ENCODE measurements at places on chromosomes 4 and X.

DNA sequence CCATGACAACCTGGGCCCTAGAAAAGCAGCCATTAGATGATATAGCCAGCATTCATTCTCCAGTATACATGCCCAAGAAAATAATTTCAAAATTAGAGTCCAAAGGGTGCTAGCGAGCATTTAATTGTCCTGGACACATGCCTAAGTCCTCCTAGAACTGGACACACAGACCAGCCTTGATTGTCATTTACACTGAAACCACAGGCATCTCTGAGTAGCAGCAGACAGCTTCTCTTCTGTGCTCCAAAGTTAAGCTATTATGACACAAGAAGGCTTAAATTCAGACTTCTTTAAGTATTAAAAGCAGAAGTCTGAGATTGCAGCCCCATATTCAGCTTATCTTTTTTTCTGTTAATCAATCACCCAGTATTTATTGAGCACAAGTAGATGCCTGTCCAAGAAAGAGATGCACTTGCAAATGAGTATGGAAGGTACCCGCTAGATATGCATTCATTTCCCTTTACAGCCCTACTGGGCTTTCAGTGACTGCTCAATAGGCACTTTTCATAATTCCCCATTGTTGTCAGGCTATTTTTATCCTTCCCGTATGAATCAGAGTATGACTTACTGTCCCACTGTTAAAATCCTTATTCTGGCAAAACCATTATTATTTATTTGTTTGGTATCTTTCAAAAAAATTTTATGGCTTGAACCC lies 374.1 kb downstream of the FBXW7 start:
- no peak for DNase-seq

DNA sequence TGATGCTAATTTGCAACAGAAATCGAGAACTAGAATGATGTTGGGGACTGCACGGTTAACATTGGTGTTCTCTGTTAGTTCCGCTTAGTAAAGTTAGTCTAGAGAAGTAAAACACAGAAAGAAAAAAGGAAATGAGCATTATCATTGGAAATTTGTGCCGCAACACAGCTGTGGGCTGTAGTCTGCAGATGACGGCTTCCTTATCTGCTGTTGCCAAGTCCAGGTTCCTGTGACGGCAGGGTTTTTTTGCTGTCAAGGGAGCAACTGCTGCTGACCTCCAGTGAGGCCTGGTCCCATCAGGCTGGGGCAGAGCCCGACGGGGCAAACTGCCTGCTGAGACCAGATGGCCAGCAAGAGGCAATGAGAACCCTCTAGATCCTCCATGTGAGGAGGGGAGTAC lies 38.9 kb upstream of the PHEX start:
- no peak for DNase-seq

DNA sequence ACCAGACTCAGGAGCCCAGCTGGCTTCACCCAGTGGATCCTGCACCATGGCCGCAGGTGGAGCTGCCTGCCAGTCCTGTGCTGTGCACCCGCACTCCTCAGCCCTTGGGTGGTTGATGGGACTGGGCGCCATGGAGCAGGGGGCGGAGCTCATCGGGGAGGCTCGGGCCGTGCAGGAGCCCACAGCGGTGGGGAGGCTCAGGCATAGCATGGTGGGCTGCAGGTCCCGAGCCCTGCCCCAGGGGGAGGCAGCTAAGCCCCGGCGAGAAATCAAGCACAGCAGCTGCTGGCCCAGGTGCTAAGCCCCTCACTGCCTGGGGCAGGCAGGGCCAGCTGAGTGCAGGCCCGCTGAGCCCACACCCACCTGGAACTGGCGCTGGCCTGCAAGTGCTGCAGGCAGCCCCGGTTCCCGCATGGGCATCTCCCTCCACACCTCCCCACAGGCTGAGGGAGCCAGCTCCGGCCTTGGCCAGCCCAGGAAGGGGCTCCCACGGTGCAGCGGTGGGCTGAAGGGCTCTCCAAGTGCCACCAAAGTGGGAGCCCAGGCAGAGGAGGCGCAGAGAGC lies 464.1 kb upstream of the DIPK2B start:
- no peak for DNase-seq

- DNase-seq: no peak
Measured at GRCh38 chrX:153861151-153861550, 24.8 kb downstream of the L1CAM start.

DNA sequence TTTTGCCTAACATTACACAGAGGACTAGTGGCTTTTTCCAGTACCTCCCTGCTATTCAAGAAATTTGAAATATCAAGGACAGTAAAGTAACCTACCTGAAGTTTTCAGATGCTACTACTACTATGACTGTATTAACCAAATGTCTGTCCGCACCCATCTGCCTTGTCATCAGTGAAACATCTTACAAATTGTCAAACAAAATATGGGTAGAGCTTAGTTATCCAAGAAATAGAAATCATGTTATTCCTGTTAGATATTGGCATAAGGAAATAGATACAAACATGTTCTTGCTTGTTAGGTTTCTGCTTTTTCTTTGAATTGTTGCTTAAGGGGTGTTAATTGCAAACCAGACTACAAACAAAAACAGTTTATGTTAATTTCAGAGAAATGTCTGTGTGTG lies 63.9 kb downstream of the PLS3 start:
- DNase-seq: no peak

- DNase-seq: no peak
Measured at GRCh38 chr4:76991161-76991660, 41.7 kb downstream of the SEPTIN11 start.

- no peak for DNase-seq
Measured at GRCh38 chr4:152972821-152973628, 36.9 kb downstream of the FHDC1 start.

DNA sequence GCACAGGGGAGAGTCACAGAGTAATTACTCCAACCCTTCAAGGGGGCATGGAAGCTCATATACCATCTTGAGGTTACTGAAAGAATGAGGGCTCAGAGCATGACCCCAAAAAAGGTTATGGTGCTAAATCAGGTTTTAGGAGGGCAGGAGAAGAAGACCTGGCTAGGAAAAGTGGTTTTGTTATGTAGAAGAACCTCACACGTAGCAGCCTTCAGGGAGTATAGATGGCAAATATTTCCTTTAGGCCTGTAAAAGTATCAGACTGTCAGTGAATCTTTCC lies 102.0 kb upstream of the PDE5A start:
- DNase-seq: no peak

- no peak for DNase-seq
Measured at GRCh38 chr4:33649015-33649414, 2595.3 kb downstream of the ARAP2 start.

DNA sequence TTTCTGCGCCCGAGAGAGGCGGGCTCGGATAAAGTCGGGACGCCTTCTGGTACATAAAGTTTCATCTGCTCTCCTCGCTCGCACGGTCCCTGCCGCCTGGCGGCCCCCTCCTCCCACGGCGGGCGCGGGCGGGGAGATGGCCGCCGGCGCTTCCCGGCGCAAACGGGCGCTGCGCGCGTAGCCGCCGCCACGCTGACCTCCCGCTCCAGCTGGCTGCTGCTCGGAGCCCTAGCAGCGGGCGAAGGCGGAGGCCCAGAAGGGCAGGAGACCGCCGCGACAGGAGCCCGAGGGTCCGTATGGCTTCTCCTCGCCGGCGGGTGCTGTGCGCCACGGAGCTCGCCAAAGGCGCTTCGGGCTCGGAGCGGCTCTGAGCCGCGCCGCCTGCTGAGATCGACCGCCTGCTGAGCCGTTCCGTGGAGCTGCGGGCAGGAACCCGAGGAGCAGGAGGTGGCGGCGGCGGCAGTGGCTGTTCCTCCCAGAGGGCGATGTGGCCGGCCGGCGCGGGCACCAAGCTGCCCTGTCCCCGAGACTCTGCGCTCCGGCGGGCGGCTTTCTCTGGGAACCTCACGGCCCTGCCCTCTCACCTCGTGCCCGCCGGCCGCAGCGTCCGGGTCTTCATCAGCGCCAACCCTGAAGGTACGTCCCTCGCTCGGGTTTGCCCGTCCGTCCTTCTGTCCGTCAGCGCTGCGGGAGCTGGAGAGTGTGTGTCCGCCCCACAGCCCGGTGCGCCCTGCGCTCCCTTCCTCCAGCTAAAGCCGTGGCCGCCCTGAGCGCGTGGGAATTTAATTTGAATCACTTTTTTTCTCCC lies at the start of gene NWD2:
TSS of gene NWD2 (plus strand) at position 161 of the 808 bp plus-strand sequence. CDS start at position 486, 325 bp downstream.
- DNase-seq: no peak

- DNase-seq: no peak
Measured at GRCh38 chrX:825991-826390, 195.4 kb downstream of the SHOX start.

DNA sequence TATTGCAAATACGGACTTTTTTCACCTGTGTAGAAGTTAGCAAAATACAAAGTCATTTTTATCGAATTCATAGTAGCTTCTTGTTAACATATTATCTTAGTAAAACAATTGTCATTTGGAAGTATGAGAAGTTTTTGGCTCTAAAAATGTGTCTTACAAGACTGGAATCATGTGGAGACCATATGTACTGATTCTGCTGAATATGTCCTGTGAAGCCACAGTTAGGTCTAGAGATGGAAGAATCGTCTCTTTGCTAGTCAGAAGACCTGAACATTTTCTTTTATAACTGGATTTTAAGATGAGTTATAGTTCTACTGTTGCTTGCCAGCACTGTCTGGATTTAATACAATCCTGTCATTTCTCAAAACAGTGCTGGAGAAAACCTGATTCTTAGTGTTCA lies 29.0 kb downstream of the TMEM165 start:
- DNase-seq: no peak

GRCh38 chrX:113728937-113729336 lies 854.9 kb upstream of the HTR2C start:
- DNase-seq: no peak

DNA sequence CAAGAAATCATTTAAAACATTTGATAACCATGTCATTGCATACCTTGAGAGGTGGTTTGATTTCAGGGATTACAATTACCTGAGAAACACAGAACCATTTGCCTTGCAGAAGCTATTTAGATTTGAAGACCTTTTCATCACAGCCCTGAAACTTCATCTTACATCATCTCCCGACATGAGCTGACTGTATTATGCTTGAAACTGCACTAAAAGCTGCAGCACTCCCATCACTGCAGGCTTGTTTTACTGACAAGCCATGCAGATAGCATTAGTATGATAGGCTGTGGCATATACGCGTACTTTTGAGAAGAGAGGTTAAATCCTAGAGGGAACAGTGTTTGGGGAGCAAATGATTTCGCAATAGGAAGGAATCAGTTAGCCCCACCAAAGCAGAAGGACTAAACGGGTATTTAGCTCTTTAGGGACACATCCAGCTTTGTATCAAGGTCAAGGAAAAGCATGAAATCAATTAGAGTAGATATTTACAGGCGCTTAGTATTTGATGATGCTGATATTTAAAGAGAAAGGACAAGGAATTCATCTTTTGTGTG lies 133.2 kb upstream of the DIAPH2 start:
- no peak for DNase-seq

GRCh38 chr4:99710681-99711345 lies 53.2 kb upstream of the C4orf54 start:
- no peak for DNase-seq

DNA sequence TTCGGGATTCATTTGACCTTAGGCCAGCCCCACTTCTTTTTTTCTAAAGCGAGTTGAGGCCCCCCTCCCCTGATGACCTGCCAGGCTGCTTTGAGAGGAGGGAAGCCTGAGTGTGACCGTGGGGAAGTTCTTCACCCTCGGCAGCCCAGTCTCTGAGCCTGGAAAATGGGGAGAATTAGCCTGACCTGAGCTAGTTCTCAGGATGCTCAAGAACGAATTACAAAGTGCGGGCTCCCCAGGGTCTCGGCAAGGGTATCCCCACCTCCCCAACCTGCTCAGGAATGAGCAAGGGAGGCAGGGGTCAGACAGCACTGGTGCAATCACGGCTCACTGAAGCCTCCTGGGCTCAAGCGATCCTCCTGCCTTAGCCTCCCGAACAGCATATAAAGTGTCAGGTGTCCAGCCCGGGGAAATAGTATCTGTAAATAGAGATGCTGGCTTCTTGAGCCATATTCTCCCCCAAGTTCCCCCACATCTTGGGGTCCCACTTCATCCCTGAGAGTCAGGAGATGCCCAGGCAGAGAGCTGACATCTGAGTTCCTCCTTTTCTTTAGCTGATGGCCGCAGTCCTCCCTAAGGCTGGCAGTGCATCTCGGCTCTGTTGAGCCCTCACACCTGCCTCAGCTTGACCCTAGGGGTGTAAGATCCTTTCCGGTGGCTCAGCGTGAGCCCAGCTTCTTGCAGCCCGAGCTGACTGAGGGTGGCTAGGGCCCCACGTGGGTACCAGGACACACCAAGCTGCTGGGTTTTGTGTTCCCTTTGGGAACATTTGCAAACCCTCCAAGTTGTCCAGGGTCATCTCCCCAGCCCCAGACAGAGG lies 1.6 kb downstream of the DUSP9 start:
- no peak for DNase-seq

GRCh38 chr4:77493829-77494551 lies 111.6 kb upstream of the CXCL13 start:
- no peak for DNase-seq

DNA sequence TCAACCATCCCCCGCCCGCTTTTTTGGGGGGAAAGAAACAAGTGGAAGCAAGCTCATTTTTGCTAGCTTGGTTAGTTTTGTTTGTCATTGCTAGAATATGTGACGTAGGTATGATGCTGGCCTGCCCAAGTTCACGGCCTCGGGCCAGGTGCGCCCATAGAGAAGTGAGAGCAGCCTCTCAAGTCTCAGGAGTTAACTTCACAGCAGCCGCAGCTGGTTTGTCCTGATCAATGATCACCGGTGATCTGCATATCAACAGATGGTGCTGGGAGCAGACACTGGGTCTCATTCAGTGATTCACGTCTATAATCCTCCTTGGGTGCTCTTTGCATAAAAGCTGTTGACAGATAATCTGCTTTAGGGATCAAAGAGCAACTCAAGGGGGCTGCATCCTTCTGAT lies 50.1 kb downstream of the ENPP6 start:
- DNase-seq: no peak

DNA sequence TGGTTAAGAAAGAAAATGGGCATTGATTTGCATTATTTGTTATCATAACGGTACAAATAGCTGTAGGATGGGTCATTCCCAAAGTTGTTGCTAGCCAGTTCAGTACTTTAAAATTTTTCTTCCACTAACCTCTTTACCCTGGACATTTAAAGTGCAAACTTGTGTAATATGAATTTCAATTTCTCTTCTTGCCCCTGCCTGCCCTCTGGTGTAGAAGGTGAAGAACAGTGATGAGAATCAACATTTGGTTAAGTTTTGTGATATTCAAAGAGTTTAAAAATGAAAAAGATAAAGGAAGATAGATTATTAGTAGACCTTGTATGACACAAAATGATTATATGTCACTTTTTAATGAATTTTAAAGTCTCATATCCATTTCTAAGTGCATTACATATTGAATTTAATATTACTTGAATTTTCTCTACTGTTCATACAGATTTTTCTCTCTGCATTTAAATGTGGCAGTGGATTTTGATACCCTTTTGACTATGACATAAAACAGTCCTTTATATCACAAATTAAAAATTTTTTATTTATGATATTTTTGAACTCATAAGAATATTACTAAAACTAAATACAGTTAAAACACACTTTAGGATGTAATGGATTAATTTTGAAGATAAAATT lies 337.7 kb downstream of the BMPR1B start:
- DNase-seq: no peak

GRCh38 chr4:11801466-11802446 lies 373.1 kb upstream of the HS3ST1 start:
- no peak for DNase-seq
